ENCODE measurements at places on chromosomes 5 and 9. TPM values are rescaled to one million over a fixed set of nuclear protein-coding genes. Genes with fewer than 3 reads are reported as not detected.

Gene TAF1L
- 0.05 TPM for total RNA-seq

Gene TMEM232
- 2.6 TPM for total RNA-seq

Gene PRDM9
- not detected for total RNA-seq

DNA sequence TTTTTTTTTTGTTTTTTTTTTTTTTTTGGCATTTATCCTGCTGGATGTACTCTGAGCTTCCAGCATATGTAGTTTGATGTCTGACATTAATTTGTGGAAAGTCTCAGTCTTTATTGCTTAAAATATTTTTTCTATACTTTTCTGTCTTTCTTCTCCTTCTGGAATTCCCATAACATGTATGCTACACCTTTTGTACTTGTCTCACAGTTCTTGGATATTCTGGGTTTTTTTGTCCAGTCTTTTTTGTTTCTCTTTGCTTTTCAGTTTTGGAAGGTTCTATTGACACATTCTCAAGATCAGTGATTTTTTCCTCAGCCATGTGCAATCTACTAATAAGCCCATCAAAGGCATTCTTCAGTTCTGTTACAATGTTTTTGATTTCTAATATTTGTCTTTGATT lies 19.4 kb upstream of the RFK start:
- peaks cover 7% of the 10 kb centered on the region for H3K27me3 ChIP-seq
- H3K4me3 ChIP-seq = no peak overlapping the region
- no peak for DNase-seq
- H3K4me1 ChIP-seq = no peaks in the 10 kb centered on the region
- H3K36me3 ChIP-seq = peaks cover 14% of the 10 kb centered on the region
- H3K27ac ChIP-seq = no peak overlapping the region

DNA sequence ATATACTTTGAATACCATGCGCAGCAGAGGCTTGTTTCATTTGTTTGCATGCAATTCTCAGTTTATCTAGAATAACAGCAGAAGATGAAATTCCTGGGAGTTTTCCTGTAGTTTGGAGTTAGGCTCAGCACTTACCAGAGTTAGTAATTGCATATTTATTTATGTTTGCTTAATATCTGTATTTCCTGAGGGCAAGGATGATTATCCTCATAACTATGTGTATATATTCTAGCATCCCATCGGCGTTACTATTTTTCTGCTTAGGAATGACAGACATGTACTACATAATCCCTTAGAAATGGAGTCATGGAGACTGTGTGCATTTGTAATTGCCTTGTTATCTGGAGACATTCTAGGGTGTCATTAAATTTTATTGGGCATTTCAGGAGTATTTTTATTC lies 1184.8 kb downstream of the DTWD2 start:
- no peaks in the 10 kb centered on the region for H3K4me1 ChIP-seq
- DNase-seq = no peak
- no peaks in the 10 kb centered on the region for H3K36me3 ChIP-seq
- no peaks in the 10 kb centered on the region for H3K27me3 ChIP-seq

- no peaks in the 10 kb centered on the region for H3K4me1 ChIP-seq
- no peaks in the 10 kb centered on the region for H3K36me3 ChIP-seq
- H3K4me3 ChIP-seq = no peak overlapping the region
- no peak overlapping the region for H3K27ac ChIP-seq
Measured at GRCh38 chr5:84091127-84091799, 293.4 kb downstream of the EDIL3 start.

GRCh38 chr5:109322694-109323093 lies 87.1 kb downstream of the PJA2 start:
- H3K4me3 ChIP-seq = no peak overlapping the region
- no peaks in the 10 kb centered on the region for H3K36me3 ChIP-seq
- DNase-seq = no peak
- H3K4me1 ChIP-seq = no peaks in the 10 kb centered on the region
- no peak overlapping the region for H3K27ac ChIP-seq
- H3K27me3 ChIP-seq = no peaks in the 10 kb centered on the region

DNA sequence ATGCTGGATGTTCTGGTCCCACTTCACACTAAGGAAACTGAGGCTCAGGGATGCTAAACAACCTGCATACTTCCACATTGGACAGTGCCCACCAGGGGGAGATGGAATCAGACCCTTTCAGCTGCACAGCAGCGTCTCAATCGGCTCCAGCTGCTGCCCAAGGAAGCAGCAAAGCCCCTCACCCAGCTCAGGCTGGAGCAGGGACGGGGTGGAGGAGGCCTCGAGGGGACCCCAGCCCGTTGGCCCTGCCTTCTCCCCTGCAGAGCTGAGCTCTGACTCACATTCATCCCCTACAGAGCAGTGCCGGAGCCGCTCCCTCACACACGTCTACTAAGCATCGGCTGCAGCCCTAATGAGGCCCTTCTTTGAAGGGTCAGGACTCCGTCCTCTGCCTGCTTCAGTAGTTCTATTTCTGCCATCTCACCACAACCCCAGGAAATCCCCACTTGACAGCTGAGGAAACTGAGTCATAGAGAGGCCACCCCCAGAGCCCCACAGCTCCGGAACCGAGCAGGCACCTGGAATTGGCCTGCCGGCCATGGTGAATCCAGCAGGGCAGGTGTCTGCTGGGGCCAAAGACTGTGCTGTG lies 21.5 kb upstream of the SUSD3 start:
- no peaks in the 10 kb centered on the region for H3K27me3 ChIP-seq
- no peak for DNase-seq
- H3K4me3 ChIP-seq = no peak overlapping the region
- H3K27ac ChIP-seq = peak overlapping the region; percentile 92

Measured in naive thymus-derived CD8-positive, alpha-beta T cell (primary cell).